ENCODE measurements at places on chromosomes 12 and 14. TPM values are rescaled to one million over a fixed set of nuclear protein-coding genes. Genes with fewer than 3 reads are reported as not detected.

DNA sequence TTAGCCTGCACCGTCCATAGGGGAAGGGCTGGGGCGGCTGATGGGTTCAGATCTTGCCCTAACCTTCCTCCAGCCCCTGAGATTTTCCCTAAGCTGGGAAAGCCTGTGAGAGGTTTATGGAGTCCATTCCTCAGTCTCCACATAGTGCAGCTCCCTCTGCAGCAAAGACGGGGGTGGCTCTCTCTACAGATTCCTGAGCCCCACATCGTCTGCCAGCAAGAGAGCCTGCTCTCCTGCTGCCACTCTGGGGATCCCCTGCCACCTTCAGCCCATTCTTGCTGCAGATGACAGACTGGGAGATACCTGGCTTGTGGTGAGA, 3.1 kb downstream of the SMIM41 start:
- DNase-seq: no peak

- DNase-seq: no peak
These were observed 24.3 kb upstream of the CPM start for GRCh38 chr12:68957273-68957672.

DNA sequence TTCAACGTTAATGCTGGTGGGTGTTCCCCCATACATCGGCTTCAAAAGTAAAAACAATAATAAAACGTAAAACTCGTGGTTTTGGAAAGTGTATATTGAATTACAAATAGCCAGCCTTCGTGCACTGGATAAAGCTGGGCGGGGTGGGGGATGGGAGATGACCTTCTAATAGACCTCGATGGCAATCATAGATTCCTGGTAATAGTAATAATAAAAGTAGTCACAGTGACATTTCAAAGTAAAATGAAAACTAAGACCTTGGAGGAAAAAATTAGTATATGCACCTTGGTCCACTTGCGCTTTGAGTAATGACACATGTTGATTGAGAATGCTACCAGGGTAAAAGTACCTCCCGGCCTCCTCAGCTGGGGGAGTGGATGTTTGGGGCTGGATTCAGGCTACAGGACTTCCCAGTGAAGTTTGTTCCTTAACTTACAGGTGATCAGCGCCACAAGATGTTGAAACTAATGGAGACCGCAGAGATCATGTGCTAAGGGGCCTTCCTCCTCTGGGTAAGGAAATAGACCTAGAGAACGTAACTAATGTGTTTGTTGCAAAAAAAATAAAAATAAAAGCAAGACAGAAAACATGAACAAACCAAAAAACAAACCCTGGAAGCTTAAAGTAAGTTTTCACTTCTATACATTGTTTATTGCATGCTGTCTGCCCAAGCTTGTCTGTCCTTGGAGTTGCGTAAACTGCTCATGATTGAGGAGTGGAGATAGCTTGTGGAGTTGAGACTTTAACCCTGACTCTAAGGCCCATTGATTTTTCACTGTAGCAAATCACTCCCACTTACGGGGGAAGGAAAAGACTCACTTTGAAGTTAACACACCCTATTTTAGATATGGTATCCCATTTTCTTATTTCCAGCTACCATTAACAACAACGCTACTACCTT, 907 bp upstream of the LRIG3 start:
- no peak for DNase-seq

GRCh38 chr14:91751719-91752118, 19.8 kb upstream of the CATSPERB start:
- DNase-seq: no peak

GRCh38 chr12:102478405-102479098, 1.8 kb downstream of the IGF1 start:
- no peak for DNase-seq

- no peak for DNase-seq
These were observed 173.4 kb downstream of the TSPAN9 start for GRCh38 chr12:3250576-3250975.

GRCh38 chr14:39576258-39576657, 144.0 kb upstream of the FBXO33 start:
- DNase-seq: no peak

DNA sequence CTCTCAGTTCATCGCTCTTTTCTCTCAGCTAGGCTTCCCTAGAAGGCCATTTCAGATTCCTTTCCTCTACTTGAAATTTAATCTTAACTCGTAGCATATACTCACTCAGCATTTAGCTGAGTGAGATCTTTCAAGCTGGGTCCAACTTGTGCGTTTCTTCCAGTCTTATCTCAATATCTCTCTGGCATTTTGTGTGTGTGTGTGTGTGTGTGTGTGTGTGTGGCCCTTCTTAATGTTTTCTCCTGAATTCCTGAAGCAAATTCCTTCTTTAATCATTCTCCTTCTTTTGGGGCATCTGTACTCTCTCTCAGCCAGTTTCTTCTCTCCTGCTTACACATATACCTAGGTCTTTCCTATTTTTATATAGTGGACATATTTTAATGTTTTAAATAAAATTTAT, 129.1 kb downstream of the KITLG start:
- no peak for DNase-seq

GRCh38 chr14:35973770-35974169, 147.6 kb downstream of the BRMS1L start:
- DNase-seq: no peak

- DNase-seq: no peak
These were observed 80.3 kb downstream of the UNC79 start for GRCh38 chr14:93511001-93511400.

DNA sequence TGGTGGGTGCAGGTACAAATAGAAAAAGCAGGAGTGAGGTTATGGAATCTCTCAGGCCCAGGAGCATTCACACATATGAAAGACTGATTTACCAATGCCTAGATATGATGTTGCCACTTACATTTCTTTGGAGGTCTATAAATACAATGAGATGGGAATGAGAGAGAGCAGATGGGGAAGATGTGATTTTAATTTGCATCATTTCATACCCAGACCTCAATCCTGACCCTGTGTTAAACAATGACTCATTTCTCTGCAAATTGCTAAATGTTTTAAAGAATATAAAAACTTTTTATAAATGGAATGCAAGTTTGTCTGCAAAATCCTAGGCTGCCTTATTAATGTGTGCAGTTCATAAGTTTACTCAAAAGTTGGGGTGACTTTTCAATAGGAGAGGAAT, 38.6 kb upstream of the GNG2 start:
- DNase-seq: no peak

DNA sequence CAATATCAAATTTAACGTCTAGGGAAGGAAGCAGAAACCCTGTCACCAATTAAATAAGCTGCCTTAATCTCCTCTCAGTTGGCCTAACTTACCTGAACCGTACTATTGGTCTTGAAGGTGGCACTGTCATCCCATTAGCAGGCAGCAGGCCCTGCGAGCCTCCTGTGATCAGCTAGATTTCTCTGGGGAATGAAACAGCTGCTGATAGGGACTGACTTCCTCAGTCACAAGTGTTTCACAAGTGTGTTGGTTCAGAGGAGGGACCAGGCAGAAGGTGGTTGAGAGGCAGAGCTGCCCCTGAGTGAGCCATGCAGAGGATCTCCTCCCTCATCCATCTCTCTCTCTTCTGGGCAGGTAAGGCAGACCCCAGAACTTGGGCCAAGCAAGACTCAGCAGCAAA, 166.8 kb downstream of the DAD1 start:
- DNase-seq: no peak

DNA sequence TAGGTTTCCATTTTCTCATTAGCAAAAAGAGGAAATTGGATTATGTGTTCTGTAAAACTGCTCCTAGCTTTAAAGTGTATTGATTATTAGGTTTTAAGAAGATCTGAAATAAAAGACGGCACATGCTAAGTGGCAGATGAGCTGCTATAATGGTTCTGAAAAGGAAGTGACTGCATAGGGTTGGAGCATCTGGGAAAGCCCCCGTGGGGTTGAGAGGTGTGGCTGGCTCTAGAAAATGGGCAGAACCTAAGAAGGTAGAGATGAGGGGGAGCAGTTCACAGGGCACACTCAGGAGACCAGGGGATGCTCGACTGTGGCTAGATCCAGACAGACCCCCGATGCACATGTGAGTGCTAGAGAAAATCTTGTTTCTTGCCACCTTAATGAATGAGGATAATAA, 1.9 kb downstream of the IFNG-AS1 start:
- DNase-seq: no peak

DNA sequence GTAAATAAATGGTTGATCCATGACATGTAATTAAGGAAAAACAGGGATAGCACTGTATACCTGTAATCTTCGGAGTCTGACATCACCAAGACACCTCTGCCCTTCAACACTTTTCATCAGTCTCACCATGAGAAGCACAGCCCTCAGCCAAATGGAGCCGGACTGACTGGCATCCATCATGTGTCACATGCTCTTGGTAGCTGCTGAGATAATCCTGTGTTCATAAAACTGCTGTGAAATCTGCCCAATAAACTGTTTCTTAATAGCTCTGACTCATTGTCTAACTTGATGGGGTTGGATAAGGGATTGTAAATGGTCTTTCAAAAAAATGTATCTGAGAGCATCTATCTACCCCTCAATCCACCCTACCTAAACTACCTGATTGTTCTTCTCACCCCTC, 33.6 kb downstream of the KCNH5 start:
- no peak for DNase-seq

GRCh38 chr12:8844665-8845064, 22.2 kb downstream of the A2ML1 start:
- peak; percentile 57 for DNase-seq

DNA sequence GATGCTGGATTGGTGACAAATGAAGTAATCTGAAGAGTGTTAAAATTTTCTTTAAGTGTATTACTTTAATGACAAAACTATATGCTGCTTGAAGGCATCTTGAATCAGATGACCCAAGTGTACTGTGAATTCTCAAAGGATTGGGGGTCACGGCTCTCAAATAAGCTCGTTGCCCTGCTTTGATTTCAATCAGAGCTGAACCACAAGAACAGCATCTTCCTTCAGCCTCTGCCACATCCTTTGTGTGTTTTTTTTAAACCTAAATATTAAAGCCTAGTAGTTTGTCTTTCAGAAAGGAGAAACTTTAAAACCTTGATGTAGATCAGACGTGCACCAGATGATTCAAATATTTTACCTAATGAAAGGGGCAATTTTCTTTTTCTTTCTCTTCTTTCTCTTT, 11.7 kb downstream of the ELK3 start:
- no peak for DNase-seq

GRCh38 chr12:108394196-108394595, 55.1 kb upstream of the CMKLR1 start:
- DNase-seq: no peak

- no peak for DNase-seq
These were observed 413.8 kb downstream of the BCL11B start for GRCh38 chr14:98858158-98858557.

- DNase-seq: no peak
These were observed 179.7 kb downstream of the SSPN start for GRCh38 chr12:26374934-26375680.

DNA sequence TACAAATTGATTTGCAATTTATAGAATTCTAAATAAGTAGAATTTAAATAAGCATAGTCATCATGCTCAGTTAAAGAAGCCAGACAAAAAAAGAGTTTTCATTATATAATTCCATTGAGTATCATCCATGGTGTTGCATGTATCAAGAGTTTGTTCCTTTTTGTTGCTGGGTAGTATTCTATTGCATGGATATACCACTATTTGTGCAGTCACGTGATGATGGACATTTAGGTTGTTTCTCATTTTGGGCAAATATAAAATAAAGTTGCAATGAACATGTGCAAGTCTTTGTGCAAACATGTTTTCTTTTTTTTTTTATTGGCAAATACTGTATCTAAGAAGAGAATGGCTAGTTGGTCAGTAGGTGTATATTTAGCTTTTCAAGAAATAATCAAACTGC, 186.2 kb upstream of the FRMD6 start:
- DNase-seq: no peak

DNA sequence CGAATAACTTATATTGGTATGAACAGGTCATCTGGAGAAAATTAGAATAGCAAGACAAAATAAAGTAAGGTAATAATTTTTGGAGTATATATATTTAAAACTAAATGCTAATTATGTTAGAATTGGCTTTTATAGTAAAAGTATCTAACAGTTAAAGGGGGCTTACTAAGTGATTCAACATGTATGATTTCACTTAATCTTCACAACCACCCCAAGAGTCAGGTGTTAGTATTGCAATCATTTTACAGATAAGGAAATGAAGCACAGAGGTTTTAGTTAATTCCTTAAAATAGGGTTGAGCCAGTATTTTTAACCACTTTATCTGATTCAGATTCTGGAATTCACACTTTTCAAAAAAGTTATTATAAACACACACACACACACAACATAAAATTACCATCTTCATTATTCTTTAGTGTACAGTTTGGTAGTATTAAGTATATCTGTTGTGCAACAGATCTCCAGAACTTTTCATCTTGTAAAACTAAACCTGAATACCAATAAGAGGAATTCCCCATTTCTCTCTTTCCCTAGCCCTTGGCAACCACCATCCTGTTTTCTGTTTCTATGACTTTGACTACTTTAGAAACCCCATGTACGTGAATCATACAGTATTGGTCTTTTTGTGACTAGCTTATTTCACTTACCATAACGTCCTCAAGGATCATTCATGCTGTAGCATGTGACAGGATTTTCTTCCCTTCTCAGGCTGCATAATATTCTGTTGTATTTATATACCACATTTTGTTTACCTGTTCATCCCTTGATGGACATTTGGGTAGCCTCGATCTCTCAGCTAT, 12.5 kb downstream of the A2M start:
- no peak for DNase-seq

Gene EIF2S3B
- 0.48 TPM for total RNA-seq

Gene KLRD1
- 2.5 TPM for total RNA-seq

Gene EIF4B
- total RNA-seq: 614 TPM

Gene OTOGL
- total RNA-seq: 0.16 TPM

Gene ORMDL2
- total RNA-seq: 13.1 TPM

Gene TMEM260
- total RNA-seq: 21.3 TPM

Data from breast epithelium (tissue), 4 donors.